ENCODE measurements at places on chromosomes 13 and 19.

DNA sequence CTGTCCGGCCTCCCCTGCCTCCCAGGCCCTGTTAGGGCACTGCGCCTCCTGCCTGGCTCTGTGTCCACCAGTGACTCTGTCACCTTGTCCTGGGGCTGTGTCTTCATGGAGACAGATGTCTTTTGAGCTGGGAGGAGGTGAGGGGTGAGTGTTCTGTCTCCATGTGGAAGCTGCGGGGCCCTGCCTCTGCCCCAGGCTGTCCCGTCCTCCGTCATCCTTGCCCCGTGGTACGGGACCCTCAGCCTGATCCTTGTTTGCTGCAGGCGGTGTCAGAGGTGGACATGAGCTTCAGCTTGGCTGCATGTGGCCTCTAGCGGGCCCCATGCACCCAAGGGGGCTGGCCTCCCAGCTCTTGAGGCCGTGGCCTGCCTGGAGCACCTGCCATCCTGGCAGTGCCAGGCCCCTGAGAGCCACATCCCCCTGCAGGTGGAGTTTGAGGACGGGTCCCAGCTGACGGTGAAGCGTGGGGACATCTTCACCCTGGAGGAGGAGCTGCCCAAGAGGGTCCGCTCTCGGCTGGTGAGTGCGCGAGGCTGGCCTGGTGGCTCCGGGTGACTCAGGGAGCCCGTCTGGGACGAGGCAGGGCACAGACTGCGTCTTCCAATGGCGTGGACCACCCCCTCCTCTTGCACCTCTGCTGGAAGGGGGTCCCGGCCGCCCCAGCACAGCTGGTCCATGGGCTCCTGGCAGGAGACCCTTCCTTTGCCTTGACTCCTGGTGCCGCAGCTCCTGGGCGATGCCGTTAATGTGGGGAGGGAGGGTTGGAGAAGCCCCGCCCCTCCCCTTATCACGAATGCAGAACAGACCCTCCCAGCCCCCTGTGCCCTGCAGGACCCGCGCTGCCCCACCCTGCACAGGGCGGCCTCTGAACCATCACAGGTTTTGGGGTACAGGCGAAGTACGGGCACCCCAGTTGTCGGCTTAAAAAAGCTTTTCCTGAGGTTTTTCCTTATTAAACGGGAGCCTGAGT, 181.3 kb downstream of the KDM4B start:
- DNase-seq, result no peak

GRCh38 chr13:111302045-111302726, 18.3 kb upstream of the TEX29 start:
- no peak for DNase-seq

DNA sequence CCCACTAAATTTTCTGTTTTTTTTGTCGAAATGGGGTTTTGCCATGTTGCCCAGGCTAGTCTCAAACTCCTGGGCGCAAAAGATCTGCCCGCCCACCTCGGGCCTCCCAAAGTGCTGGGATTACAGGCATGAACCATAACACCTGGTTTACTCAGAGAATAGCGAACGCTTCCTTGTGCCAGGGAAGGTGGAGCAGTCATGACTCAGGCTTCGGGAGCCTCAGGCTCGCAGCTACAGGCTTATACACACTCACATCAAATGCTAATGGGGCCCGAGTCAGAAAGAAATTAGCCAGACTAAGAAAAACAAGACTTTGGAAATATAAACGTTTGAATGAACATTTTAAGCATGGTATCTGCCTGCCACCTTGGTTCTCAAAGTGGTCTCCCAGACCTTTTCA, 11.0 kb upstream of the TPT1 start:
- DNase-seq, result no peak

DNA sequence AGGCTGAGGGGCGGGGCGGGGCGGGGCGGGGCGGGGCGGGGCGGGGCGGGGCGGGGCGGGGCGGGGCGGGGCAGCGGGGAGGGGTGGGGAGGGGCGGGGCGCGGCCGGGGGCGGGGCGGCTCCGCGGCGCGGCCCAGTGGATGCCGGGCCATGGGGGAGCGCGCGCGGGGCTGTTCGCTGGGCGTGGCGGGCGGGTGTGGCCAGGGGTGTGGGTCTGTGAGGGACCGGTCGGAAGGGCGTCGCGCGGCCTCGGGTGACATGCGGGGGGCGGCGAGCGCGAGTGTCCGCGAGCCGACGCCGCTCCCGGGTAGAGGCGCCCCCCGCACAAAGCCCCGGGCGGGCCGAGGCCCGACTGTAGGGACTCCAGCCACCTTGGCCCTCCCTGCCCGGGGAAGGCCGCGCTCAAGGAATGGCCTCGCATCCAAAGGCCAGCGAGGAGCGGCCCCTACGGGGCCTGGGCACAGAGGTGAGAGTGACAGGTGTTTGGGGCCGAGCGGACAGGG, at the start of gene ZFP28:
TSS of gene ZFP28 (plus strand) at position 188 of the 503 bp plus-strand sequence. CDS start at position 259, 71 bp downstream.
- DNase-seq, result no peak

- no peak for DNase-seq
Measured at GRCh38 chr13:44011036-44011435, 131.3 kb downstream of the LACC1 start.

DNA sequence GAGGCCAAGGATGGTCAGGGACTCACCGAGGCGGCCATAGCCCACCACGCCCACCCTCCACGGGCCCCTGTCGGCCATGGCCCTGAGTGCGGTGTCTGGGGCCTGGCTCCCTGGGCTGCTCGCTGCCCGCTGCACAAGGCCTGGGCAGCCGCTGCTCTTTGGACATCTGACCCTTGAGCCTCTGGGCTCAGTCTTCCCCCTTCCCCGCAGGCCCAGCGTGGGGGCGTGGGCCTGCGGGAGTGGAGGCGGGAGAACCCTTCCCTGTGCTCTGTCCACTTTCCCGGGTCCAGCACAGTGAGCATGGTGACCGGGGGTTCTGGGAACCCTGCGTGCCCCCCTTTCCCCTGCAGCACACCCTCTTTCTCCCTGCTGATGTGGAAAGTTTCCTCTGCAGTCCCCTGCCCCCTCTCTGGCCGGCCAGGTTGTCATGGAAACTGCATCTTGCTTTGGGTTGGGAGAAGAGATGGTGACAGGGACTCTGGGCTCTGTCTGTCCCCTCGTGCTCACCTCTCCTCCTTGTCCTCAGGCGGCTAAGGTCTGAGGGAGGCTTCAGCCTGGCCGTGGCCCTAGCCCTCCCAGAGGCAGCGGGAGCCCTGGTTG, at the start of gene ASPDH:
TSS of gene ASPDH (minus strand) at position 168 of the 600 bp plus-strand sequence. CDS start at position 78, 90 bp downstream.
- DNase-seq, result no peak

DNA sequence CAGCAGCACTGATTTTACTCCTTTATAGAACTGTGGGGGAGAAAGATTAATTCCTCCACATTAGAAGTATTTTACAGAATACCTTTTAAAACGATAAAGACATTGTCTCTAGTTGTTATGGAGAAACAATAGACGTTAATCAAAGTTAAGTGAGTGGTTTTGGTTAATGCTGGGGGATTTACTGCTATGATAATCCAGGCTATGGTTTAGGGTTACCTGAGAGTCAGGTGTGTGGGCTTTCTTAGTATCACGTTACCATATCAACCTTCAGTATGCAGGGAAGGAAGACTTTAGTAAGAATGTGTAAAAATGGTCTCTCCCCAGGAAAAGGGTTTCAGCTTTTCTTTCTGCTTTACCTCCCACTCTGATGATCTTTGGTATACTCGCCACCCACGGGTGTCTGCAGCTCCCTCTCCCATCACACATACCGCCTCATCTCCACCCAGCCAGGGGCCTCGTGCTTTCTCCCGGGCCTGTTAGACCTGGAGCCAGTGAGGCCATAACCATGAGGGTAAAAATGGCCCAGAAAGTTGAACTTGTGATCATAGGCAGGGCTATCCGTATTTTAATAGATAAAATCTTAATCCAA, 45.6 kb upstream of the WDFY2 start:
- no peak for DNase-seq

DNA sequence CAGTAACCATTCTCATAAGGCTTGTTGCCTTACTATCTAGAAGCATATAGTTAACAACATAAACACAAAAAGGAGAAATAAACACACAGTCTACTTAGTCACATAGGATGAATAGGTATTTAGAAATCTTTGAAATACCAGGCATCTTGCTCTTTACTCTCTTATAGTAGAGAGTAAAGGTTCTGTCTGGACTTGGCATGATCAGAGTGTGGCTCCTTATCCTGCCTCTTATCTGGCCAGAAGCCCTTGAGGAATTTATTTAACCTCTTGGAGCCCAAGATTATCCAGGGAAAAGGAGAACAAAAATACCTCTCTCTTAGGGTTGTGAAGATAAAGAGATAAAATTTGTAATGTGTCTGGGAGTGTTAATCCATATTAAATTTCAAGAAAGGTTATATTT, 100.2 kb upstream of the MBNL2 start:
- no peak for DNase-seq

DNA sequence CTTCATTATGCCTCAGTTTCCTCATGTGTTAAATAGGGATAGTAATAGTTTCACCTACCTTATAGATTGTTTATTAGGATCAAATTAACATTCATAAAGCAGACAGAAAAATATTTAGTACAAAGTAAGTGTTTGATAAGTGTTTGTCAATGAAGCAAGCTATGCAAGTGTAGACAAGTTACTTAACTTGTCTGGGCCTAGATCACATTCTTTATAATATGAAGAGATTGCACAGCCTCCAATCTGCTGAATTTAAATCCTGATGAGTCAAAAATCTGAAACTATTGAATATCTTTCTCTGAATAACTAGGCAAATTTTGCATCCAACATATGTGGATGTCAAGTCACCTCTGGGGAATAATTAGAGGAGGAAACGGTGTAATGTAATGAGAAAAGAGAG, 170.5 kb downstream of the MZT1 start:
- DNase-seq, result no peak

GRCh38 chr19:39733841-39734240, 4.0 kb downstream of the CLC start:
- no peak for DNase-seq

- no peak for DNase-seq
Measured at GRCh38 chr13:31867709-31868108, 128.4 kb downstream of the RXFP2 start.

GRCh38 chr13:65913173-65913572, 1317.0 kb downstream of the PCDH9 start:
- DNase-seq, result no peak

DNA sequence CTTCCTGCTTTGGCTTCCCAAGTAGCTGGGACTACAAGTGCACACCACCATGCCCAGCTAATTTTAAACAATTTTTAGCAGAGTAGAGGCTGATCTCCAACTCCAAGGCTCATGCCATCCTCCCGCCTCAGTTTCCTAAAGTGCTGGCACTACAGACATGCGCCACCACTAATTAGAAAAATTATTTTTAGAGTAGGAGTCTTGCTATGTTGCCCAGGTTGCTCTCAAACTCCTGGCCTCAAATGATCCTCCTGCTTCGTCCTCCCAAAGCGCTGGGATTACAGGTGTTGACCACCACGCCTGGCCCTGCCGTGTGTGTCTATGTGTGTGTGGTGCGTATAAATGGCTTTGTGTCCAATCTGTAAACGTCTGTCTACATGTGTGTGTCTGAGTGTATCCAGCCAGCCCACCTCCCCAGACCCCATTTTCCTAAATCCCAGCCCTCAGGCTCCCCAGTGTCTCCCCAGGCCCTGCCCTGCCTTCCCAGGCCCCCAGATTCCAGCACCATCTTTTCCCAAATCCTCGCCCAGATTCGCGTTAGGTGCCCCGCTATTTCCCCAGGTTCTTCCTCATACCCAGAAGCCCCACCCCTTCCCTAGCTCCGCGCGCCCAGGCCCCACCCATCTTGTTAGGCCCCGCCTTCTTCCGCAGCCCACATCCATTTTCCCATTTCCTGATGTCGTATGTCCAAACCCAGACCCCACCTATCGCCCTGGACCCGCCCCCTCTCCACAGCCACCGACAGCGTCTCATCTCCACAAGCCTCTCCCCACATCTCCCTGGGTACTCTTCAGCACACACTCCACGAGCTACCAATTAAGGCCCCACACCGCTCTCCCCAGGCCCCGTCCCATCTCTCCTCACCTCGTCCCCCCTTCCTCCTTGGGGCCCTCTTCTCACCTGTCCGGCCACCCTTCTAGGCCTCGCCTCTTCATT, 24.9 kb downstream of the SLC8A2 start:
- DNase-seq, result peak; percentile 47

DNA sequence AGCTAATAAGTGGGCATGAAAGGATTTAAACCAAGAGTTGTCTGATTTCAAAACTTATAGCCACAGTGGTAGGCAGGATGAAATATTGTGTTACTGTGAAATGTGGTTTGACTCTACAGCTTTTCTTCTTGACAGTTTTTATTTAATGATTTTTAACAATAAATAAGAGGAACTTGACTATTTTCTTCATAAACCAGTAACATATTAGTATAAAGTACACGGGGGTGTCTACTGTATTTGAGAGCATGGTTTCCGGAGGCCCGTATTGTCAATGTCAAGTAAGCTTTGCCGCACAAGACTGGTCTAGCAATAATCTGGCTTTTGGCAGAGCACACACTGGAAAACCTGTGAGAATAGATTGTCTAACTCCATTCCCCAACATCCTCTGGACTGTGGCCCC, 894.5 kb downstream of the PCDH9 start:
- DNase-seq, result no peak

- DNase-seq, result peak; percentile 32
Measured at GRCh38 chr19:51461723-51462161, 3.5 kb upstream of the SIGLEC8 start.

GRCh38 chr13:111462221-111462764, 141.9 kb downstream of the TEX29 start:
- no peak for DNase-seq

DNA sequence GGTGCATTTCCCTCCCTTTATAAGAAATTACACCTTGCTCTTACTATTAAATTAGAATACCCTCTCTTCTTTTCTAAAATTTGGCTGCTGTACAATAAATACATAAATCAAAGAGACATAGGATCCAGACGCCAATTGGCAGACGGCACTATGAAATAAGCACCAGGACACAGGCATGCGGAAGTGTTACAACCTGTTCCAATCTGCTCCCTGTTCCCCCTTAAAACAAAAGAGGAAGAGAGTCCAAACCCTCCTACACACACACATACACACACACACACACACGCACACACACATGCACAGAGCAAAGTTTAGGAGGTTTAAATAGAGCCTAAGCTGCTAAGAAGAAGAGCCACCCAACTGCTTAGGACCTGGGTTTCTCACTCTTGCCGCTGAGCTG, 75.6 kb upstream of the ZNF507 start:
- DNase-seq, result no peak

- no peak for DNase-seq
Measured at GRCh38 chr13:107289540-107289939, 721.6 kb upstream of the ARGLU1 start.

GRCh38 chr19:16875584-16876555, 12.9 kb upstream of the F2RL3 start:
- DNase-seq, result no peak

GRCh38 chr19:38888876-38889275, 10.5 kb downstream of the SIRT2 start:
- DNase-seq, result no peak

- DNase-seq, result no peak
Measured at GRCh38 chr19:35329323-35329722, 336 bp downstream of the CD22 start.

GRCh38 chr19:6065685-6066374, 44.5 kb downstream of the RFX2 start:
- DNase-seq, result peak; percentile 63

All from hematopoietic multipotent progenitor cell treated with erythropoietin and hydrocortisone succinate and interleukin-3 and kit ligand, for 8 days (in vitro differentiated cells).